ENCODE measurements at places on chromosomes 4 and X.

DNA sequence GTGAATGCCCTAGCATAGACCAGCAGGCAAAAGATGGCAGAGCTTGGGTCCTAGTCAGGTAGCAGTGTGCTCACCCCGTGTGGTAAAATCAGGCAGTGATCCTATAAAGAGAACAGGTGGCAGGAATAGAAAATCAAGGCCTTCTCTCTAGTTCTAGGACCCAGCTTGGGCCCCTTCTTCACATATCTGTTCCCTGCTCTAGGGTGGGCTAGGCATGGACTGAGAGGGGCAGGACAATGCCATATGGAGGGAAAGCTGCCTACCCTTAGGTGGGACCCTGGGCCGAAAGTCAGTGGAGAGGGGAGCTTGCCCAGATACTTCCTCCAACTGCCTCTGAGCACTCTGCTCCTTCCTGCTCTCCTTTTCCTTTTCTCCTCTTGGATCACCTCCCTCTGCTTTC is 117.4 kb upstream of the NALF2 start:
- DNase-seq, result no peak

- DNase-seq, result no peak
These were observed 588.4 kb upstream of the FAM241A start for GRCh38 chr4:111556851-111557250.

- no peak for DNase-seq
These were observed 18.5 kb downstream of the CNOT6L start for GRCh38 chr4:77800483-77801259.

DNA sequence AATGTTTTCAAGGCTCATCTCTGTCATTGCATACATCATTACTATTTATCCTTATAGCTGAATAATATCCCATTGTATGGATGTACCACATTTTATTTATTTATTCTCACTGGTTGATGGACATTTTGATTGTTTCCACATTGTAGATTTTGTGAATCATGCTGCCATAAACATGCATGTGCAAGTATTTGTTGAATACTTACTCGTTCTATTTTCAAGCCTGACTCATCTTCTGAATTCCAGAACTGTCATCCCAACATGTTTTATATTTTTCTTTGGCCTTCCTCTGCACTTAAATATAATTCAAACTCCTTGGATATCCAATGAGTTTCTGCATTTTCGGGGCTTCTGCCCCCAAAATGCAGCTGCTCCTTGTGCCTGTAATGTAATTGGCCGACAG is 77.6 kb downstream of the MXRA5 start:
- DNase-seq, result no peak

DNA sequence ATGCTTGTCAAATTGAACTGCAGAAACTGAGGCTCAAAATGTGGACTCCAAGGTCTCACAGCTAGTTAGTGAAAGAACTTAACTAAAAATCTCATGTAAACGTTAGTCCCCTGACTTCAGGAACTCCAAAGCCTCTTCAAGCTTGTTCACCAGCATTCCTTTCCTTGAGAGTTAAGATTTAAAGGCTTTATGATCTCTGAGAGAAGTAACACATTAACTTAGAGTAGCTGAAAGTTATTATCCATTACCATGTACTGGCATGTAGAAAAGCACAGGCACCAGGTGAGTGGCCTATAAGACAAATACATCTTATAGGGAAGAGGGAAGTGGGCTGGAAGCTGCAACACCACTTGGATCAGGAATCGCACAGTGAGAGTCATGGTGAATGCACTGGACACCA is 15.3 kb downstream of the PARM1 start:
- DNase-seq, result no peak

DNA sequence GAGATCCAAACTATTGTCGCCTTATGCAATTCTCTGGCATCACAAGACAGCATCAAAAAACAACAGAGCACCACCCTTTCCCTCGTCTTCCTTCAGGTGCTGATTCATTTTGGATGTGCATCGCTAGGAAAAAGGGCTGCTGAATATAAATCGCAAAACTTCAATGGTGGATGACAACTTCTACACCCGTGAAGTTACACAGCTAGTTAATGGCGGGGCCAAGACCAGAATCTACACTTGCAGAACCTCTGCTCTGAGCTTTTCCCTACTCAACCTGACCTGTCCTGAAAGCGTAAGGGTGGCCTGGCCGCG is 674 bp downstream of the GNPDA2 start:
- no peak for DNase-seq

DNA sequence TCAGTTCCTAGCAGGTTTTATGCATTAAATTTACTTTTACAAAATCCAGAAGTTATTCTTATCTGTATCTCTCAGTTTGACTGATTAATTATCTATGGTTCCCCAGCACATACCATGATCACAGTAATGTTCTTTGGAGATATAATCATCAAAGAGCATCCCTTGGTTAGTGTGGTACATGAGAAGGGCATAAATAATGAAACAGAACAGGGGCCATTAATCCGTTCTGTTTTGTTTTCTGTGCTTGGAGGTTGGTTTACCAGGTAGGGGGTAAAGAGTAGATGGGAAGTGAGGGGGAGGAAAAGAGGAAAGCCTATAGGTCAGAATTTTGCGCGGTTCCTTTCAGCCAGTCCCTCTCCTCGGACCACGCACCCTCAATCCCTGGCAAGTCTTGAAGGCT is 718.7 kb upstream of the TENM3 start:
- DNase-seq, result no peak

DNA sequence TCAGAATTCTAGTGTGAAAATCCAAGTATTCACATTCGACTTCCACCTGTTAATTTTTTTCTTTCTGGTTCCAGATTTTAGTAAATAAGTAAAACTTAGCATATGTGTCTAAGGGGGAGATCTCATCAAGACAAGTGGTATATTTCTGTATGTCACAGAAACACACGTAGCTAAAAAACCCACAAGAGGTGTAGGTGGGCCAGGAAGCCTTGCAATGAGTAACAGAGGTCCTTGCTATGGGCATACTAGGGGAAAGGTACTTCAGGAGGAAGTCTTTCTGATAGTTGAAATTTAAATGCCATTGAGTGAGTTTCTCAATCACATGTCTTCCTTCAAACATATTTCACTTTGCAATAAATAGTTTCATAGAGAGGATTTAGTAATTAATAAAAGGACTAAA is 315.8 kb downstream of the MID1IP1 start:
- DNase-seq, result no peak

- no peak for DNase-seq
These were observed 6.6 kb downstream of the MSL3 start for GRCh38 chrX:11764602-11765067.

DNA sequence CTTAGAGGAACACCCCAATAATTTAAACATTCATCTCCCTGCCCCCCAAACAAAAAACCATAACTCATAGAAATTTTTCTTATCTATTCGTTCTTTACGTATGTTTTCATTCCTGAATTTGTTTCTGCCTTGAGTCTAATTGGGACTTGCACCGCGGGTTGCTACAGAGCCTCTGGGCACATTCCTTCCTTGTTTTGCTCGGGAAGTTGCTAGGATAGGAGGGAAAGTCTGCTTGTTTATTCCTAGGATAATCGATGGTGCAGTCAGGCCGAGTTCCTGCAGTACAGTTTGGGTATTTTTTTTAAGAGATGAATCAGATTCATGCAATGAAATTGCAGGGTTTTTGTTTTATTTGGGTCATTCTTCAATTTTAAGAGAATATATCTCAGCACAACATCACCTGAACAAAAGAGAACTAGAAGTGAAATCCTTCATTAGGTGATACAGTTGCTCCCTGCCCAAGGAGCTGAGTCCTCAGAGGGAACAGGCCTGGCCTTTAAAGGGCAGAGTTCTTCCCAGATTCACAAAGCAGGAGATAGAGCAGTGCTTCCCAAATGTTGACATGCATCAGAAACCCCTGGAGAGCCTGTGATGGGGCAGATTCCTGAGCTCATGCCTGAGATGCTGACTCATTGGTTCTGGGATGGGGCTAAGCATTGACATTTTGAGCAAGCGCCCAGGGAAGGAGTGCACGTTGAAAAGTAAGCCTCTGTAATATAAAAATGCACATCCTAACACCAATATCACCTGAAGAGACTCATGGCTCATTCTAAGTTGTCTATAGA is 114.9 kb upstream of the FAM9B start:
- no peak for DNase-seq

DNA sequence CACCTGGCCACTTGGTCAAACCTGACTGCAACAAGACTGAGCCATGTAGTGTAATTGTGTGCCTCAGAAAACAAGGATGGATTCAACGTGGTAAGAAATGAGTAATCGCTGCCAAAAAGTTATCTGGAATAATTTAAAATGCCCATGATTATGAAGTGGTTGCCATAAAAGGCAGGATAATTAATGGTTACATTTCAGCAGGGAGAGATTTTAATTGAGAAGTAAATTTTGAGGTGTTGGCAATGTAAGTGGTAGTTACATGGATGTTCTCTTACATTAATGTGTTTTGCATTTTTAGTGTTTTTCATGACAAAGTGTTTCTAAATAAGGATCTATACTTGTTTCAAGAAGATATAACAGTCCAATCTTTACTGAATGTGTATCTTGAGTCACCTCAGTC is 15.7 kb downstream of the HAUS3 start:
- no peak for DNase-seq

DNA sequence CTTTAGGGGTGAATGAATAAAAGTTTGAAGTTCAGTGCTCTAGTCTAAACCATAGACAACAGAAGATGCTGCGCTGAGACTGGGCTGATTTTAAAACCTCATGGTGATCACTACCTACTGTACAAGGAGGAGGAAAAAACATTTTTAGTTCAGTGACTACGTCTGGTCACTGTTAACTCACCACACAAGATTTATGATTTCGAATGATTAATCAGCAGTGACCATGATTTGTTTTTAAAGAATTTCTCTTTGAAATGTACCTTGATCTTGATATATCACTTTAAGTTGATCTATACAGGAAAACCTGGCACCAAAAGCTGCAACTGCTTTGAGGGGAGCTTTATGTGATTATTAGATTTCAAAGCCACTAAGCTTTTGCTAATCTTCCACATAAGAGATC is 286.3 kb downstream of the PDGFC start:
- DNase-seq, result no peak

DNA sequence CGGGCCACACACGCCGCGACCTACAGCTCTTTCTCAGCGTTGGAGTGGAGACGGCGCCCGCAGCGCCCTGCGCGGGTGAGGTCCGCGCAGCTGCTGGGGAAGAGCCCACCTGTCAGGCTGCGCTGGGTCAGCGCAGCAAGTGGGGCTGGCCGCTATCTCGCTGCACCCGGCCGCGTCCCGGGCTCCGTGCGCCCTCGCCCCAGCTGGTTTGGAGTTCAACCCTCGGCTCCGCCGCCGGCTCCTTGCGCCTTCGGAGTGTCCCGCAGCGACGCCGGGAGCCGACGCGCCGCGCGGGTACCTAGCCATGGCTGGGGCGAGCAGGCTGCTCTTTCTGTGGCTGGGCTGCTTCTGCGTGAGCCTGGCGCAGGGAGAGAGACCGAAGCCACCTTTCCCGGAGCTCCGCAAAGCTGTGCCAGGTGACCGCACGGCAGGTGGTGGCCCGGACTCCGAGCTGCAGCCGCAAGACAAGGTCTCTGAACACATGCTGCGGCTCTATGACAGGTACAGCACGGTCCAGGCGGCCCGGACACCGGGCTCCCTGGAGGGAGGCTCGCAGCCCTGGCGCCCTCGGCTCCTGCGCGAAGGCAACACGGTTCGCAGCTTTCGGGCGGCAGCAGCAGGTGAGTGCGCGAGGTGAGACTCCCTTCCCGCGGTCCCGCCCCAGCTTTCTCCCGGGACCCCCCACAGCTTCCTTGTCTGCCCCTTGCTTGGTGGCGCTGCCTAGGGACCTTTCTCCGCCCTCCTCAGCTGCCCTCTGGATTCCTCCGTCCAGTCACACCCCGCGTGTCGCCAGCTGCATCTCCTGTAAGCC is 678 bp downstream of the BMP3 start:
- DNase-seq, result no peak

GRCh38 chr4:113837397-113837796 is 75.9 kb upstream of the CAMK2D start:
- no peak for DNase-seq

DNA sequence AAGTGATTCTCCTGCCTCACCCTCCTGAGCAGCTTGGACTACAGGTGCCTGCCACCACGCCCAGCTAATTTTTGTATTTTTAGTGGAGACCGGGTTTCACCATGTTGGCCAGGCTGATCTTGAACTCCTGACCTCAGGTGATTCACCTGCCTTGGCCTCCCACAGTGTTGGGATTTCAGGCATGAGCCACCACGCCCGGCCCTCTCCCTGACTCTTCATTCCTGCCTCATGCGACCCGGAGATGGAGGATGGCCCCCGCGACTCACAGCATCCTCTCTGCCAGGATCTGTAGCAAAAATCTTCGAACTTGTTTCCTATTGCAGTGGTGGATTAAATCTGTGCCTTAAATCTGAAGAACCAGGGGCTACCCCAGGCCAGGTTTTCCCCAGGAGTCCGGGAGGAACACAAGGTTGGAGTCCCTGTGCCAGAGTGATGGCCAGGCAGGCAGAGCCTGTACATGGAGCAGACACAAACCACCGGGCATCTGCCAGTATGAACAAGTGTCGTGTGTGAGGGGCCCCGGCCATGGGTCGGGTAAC is 11.5 kb downstream of the CPLX1 start:
- DNase-seq, result no peak

DNA sequence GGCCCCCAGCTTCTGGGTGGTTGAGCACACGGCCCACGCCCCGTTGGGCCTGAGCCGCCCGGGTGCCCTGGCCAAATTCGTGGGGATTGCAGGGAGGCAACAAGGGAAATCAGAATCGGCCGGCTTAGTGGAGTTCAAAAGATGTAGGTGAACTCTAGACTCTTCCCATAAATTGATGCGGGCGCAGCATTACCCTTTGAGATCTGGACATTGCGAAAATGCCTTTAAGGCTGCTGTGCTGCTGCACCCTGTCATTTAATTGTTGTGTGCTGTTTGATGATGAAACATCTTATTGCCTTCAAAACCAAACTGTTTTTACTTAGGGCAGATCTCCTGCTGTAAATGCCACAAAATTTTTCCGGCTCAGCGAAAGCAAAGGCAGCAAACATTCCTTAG is 409 bp upstream of the MPP1 start:
- DNase-seq, result no peak

DNA sequence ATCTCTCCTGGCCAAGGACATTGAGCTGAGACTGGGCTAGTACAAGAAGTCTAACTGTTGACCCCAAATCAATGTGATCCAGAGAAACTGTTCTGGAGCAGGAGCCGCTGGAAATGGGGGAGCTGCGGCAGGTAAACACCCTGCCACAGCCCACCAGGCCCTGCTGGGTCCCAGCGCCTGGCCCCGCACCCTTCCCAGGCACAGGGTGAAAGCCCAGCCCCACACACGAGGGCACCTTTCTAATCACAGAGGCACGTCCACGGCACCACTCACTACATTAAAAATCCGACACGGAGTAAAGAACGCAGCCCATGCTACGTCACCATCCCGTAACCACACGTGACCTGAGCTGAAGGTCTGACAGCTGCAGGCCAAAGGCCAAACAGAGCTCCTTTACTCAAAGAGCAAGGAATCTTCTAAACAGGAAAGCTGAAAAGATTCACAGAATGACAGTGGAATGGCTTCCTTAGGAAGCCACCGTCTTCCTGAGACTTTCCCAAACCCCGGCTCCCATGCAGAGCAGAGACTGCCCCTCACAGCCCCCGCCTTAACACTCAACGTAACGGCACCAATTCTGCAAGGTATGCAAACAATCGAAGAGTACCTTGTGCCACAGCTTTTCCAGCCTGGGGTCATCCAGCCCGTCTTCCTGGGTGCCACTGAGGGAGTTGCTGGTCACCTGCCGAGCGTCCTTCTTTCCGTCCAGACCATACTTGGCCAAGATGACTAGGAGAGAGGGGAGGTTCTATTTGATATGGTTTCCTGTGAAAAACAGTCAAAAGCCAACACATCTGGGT is 12.6 kb downstream of the LRPAP1 start:
- DNase-seq, result no peak

Measured in stimulated activated CD4-positive, alpha-beta T cell treated with anti-CD3 and anti-CD28 coated beads, Interleukin-4, amount 100 ng/mL, for 1 hour (primary cell).